ENCODE measurements at places on chromosomes 1 and 21.
A peak's percentile ranks its signal among the peaks of the same experiment; 100 is the strongest.

- DNase-seq, result no peak
Observed at GRCh38 chr1:53728702-53729455, 10.1 kb downstream of the GLIS1 start.

GRCh38 chr1:177354247-177354646 lies 183.5 kb downstream of the BRINP2 start:
- no peak for DNase-seq

DNA sequence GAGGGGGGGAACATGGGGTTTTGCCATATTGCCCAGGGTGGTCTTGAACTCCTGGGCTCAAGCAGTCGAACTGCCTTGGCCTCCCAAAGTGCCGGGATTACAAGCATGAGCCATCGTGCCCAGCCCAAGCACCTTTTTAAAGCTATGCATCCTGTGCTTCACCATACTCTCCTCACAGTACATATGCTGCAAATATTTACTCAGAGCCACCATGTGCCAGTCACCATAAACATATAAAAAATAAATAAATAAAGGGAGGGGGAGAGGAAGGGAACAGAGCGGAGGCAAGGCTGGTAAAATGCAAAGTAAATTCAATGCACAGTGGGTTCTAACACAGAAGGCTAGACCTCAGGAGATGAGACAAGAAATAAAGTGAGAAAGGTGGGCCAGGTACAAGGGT lies 64.7 kb downstream of the CAPZB start:
- DNase-seq, result no peak

DNA sequence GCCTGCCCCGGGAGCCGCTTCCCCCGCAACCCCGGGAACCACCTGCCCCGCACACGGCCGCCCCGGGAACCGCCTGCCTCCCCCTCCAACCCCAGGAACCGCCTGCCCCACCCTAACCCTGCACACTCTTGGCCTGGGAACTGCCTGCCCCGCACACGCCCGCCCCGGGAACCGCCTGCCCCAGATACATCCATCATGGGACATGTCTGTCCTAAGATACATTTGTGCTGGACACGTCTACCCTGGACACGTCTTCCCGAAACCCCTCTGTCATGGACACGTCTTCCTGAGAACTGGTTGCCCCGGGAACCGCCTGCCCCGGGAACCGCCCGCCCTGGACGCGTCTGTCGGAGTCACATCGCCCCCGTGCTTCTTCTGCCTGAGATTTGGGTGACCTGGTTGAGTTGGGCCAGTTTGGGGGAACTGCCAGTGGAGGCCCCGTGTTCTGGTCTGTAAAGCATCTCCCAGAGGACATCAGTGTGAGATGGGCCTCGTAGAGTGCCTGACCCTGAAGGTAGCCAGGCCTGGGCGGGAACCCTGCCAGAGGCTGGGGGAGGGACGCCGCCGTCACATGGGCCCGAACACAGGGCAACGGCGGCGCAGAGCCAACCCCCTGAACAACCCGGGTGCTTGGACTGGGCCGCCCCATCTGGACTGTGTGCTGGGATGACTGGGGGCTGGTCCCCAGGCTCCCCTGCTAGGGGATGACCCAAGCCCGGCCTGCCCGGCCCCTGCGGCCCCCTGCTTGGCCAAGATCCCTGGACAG lies 3.6 kb downstream of the PERM1 start:
- DNase-seq, result no peak

DNA sequence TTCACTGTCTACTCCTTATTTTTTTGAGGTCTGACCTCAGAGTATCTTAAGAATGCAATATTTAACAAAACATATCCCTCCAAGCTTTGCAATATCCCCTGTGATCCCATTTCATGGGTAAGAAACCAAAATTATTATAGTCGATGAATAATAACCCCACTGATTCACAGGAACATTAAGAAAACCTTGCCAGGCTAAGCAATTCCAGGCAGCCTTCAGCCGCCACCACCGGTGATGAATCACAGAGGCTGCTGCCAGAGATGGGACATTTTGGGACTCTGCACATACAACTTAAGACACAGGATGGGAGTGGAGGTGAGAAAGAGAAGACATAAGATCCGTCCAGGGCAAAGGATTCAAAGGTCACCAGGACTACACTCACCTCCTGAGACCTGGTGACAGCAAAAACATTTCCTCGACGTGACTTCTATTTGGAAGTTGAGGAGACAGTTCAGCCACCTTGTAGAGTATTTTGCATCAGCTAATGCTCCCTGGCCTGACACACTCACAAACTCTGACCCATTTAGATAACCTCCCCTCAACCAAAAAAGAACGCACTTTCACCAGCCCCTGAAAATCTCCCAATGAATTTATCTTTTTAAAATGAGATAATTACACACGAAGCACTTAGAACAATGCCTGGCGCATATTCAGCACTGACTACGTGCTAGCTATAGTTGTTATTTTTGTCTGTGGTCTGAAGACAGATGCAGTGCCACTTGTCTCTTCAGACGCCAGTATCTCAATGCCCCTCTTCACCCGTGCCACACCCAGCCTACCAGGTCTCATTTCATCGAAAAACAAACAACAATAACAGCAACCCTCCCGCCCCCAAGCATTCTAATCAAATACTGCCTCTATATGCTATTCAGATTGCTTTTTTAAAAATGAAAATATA lies 17.8 kb upstream of the OVAAL start:
- DNase-seq, result no peak

GRCh38 chr1:211842518-211842917 lies 12.0 kb upstream of the LPGAT1 start:
- no peak for DNase-seq

DNA sequence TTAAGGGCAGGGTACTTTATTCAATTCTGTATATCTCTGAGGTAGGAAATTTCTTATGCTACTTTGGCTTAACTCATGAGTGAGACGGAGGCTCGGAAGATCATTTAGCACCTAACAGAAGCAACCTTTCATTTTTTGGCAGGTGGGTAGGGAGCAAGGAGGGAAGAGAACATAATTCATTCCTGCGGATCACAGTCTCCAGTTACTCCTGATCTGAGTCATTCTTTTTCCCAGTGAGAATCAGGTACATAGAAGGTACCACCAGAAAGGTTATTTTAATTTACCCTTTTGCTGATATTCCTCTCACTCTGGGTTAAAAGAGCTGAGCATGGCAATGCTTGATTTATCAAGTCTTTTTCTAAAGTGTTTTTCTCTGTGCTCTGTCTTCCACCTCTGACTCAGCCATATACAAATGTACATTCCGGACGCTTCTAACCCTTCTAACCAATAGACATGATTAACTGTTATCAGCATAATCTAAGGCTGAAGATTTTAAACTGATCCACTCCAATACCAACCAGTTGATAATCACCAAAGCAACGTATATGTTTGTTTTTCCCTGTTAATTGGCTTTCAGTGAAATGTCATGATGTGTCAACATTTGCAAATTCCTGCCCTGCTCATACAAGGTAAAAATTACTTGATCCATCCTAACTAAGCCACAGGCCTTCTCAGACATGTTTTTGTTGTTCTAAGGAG lies 271.7 kb downstream of the DUSP10 start:
- no peak for DNase-seq

DNA sequence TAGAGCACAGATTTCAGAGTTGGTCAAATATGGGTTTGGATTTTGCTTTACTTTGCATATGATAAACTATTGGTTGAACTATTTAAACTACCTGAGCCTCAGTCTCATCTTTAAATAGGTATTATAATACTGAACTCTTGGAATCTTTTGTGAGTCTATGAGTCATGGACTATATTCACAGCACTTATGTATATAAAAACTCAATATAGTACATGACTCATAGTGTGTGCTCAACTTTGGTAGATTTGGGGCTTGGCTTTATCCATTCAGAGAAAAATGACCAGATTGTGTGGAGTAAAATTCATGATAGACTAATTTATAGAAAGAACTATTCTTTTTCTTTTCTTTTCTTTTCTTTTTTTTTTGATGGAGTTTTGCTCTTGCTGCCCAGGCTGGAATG lies 28.7 kb downstream of the FCRL3 start:
- no peak for DNase-seq

DNA sequence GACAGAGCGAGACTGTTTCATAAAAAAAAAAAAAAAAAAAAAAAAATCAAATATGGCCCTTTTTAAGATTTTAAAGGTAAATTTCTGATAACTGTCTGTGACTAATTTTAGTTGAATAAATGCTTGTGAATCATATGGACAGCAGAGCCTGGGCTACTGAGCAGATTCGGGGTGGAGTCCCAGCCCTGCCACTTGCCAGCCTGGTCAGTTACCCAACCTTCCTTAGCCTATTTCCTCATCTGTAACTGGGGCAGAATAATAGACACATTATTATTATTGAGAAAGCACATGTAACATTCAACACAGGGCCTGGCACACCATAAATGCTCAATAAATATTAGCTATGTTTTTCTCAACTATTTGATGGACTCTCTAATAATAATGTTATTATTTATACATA lies 11.2 kb upstream of the H3-3A start:
- DNase-seq, result peak; percentile 21

DNA sequence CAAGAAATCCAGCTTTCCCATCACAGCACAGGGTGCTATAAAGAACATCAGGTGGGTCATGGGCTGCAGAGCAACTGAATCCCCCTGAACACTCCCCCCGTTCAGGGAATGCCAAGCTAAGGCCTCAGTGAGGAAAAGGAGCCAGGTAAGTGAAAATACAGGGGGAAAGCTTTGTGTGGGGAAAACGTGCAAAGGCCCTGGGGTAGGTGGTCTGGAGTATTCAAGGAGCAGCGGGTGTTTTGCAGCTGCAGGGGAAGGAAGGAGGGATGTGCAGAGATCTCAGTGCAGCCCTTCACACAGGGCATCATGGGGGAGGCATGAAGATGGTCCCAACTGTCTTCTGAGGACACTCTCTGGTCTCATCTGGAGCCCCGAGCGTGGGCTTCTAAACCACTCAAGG lies 119.2 kb downstream of the ETS2 start:
- no peak for DNase-seq

DNA sequence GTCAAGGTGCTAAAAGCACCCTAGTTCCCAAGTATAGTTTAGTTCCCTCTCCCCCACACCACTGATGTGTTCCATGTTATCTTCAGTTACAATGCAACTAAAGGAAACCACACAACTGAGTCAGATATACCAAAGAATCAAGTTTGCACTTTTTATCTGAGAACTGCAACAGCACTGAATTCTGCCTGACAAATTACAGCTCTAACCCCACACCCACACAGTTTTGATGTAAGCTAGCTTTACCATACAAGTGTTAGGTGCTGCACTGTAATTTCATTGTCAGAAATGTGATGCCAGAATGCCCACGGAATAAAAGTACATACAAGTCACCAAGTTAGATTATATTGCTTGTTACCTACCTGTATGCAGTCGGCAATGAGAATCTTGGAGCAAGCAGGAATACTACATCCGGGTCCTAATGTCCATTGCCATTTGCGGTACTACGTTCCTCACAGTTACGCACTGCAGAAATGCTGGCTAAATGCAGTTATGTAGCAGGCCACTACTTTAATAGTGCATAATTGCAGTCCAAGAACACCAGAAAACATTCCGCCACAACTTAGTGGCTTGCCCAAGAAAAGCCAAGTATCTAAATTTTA lies 12.1 kb downstream of the SFPQ start:
- no peak for DNase-seq

- DNase-seq, result no peak
Observed at GRCh38 chr1:117897551-117897950, 31.9 kb downstream of the GDAP2 start.

GRCh38 chr1:243596431-243597062 lies 253.5 kb downstream of the AKT3 start:
- DNase-seq, result no peak

DNA sequence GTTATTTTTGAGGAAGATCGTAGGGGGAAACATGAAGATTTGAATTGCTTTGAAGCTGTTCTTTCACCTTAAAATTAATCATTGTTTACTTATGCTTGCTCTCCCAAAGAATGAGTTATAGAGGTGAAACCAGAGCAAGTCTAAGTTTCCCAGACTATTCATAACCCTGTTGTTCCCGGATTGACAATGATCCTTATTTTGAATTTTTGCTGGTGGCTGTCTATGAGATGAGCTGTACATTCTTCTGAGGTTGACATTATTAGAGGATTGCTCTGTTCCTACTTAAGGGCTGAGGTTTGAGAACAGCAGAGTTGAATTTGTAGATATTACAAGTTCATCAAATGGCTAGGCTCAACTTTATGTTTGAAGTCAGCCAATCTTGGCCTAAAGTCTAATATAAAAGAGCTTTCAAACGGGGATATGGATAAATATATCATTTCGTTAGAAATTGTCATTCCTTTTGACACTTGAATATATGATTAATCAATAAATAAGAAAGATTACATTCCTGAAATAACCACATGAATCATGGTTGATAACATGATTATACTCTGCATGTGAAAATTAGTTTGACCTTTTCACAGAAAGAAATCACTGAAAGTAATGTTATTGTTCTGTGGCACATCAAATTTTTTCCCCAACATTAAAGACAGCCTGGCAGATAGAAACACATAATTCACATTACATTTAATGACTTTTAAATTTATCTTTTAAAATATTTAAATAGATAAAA lies 19.1 kb upstream of the PDE4B start:
- no peak for DNase-seq

- DNase-seq, result no peak
Observed at GRCh38 chr1:224380003-224380402, 23.3 kb downstream of the CNIH4 start.

DNA sequence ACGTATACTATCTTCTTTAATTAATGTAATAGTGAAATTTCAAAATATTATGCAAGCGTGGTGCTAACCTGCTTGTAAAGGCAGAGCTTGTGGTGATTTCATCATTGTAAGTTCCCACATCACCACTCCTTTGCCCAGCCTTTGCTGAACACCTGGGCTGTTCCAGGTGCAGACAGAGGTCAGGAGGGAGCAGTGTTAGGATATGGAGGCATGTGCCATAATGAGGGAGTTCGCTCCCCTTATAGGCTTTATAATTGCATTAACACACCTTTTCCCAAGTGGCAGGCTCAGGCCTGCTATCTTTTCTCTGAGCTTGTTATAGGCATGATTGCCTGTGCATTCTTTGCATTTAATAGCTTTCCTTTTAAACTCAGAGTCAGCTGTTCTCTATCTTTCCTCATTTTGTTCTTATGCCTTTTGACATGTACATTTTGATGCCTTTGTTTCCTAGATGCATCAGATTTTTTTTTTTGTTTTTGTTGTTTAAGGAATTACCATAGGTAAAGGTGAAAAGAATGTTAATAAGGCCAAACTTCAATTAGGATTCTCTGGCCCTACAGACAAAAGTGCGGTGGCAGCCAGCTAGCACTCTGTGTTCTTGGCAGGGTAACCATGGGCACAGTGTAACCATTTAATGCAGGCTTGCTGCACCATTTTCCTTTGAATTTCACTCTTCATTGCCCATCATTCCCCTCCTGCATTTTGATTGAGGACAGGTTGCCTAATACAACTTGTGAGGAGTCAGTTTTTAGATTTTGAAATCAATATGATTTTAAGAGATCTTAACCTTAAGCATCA lies 12.6 kb downstream of the NPL start:
- no peak for DNase-seq

DNA sequence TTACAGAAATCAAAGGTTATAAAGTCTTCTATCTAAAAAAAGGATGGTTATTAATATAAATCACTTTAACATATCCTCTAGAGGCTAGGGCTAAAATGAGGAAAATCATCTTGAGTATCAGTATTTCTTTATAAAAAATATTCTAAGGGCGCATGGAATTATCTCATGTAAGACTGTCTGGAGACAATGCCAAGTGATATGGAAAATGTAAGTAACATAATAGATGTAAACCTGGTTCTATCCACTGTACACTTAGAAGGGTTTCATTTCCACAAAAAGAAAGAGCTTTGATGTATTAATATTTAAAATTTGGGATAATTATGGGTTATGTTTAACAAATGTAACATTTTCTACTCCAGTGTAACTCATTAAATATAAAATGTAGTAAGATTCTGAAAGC lies 95.9 kb upstream of the DPH5 start:
- DNase-seq, result no peak

GRCh38 chr21:36454093-36454531 lies 25.8 kb downstream of the CLDN14 start:
- DNase-seq, result no peak

Data from osteocyte (in vitro differentiated cells).